ENCODE measurements at places on chromosomes 5 and 9.
A peak's percentile ranks its signal among the peaks of the same experiment; 100 is the strongest.

GRCh38 chr9:129694243-129694646, 28.8 kb downstream of the PRRX2 start:
- DNase-seq = no peak

- peak; percentile 83 for DNase-seq
Observed at GRCh38 chr9:124239249-124240073, 18.3 kb upstream of the NEK6 start.

- no peak for DNase-seq
Observed at GRCh38 chr5:29524227-29524626, 1669.3 kb upstream of the CDH6 start.

DNA sequence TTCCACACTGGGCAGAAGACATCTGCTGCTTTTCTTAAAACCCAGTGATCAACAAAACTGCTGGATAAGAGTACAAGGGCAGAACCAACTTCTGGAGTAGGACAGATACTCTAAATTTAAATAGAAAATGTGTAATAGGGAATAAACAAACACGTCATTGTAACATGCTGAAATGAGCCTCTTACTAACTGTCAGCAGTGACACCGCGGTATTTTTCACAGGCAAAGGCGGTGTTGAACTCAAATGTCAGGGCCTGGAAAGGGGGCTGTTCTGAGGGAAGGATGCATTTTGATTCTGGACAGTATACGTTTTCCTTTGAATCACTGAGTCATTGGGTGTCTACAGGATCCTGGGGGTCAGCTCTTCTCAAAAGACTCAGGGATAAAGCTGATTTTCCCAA, 73.5 kb downstream of the OTULIN start:
- DNase-seq = no peak

- no peak for DNase-seq
Observed at GRCh38 chr5:174521449-174521848, 202.9 kb upstream of the MSX2 start.

DNA sequence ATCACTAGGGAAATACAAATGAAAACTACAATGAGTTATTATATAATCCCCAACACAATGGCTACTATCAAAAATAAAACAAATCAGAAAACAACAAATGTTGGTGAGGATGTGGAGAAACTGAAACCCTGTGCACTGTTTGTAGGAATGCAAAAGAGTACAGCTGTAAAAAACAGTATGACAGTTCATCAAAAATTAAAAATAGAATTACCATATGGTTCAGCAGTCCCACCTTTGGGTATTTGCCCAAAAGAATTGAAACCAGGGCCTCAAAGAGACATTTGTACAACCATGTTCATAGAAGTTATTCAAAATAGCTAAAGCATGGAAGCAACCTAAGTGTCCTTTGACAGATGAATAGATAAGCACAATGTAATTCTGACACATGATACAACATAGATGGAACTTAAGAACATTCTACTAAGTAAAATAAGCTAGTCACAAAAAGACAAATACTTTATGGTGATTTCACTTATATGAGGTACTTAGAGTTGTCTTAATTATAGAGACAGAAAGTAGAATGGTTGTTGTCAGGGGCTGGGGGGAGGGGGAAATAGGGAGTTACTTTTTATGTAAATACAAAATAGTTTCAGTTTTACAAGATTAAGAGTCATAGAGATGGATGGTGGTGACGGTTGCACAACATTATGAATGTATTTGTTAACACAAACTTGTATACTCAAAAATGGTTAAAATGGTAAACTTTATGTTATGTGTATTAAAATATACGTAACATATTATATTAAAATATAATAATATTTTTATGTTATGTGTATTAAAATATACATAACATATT, 102.8 kb downstream of the KCTD16 start:
- DNase-seq = no peak

GRCh38 chr5:132779961-132780360, 2.9 kb upstream of the SEPTIN8 start:
- DNase-seq = no peak

GRCh38 chr5:135391116-135391868, 7.7 kb downstream of the MACROH2A1 start:
- no peak for DNase-seq

GRCh38 chr5:156051972-156052371, 275.0 kb upstream of the SGCD start:
- no peak for DNase-seq

GRCh38 chr9:90802386-90802985, 867 bp downstream of the SYK start:
- no peak for DNase-seq

GRCh38 chr9:115132648-115133047, 14.7 kb upstream of the TNC start:
- no peak for DNase-seq

- DNase-seq = no peak
Observed at GRCh38 chr5:140658870-140659269, 5.8 kb upstream of the WDR55 start.

- no peak for DNase-seq
Observed at GRCh38 chr5:141328231-141328630, 2.1 kb upstream of the PCDHGA1 start.

Data from GM12865 (cell line).